Immature natural killer cell (primary cell): ENCODE measurements at places on chromosomes 7 and 10.

- H3K36me3 ChIP-seq, result no peaks in the 10 kb centered on the region
- no peak for DNase-seq
- H3K27me3 ChIP-seq, result no peaks in the 10 kb centered on the region
- H3K27ac ChIP-seq, result no peak overlapping the region
These were observed 80.1 kb downstream of the EMX2 start for GRCh38 chr10:117622471-117623184.

- no peak overlapping the region for H3K27ac ChIP-seq
- no peaks in the 10 kb centered on the region for H3K36me3 ChIP-seq
- no peaks in the 10 kb centered on the region for H3K4me1 ChIP-seq
- no peaks in the 10 kb centered on the region for H3K27me3 ChIP-seq
- no peak overlapping the region for H3K4me3 ChIP-seq
These were observed 17.1 kb downstream of the ST7 start for GRCh38 chr7:116970238-116970910.

DNA sequence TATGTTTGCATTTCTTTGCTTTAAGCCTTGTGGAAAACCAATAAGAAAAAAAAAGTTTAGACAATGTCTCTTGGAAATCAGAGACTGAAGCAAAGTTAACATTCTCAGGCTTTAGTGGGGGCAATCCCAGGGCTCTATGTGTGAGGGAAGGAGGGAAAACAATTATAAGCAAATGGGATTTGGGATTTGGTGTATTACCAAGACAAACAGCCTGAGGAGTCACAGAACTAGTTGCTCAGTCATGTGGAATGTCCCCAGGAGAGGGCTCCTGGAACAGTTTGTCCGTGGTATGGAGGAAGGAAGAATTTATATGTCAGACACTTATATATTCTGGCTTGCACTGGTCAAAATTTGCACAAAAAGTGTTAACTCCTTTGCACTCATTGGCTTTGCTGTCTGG is 562.9 kb upstream of the TPK1 start:
- H3K4me3 ChIP-seq, result no peak overlapping the region
- DNase-seq, result no peak
- no peaks in the 10 kb centered on the region for H3K27me3 ChIP-seq
- H3K27ac ChIP-seq, result no peak overlapping the region
- peaks cover 5% of the 10 kb centered on the region for H3K36me3 ChIP-seq

DNA sequence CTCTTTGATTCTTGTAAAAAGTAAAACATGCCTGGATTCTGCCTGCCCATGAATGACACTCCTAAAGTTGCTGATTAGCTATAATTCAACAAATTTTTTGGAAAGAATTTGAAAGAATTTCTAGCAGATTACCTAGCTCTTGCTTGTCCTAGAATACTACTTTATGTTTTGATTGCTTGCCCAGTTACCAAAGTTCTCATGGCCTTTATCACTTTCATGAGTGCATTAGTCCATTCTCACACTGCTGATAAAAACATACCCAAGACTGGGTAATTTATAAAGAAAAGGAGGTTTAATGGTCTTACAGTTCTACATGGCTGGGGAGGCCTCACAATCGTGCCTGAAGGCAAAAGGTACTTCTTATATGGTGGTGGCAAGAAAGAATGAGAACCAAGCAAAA is 1137.3 kb downstream of the SORCS1 start:
- no peak overlapping the region for H3K4me3 ChIP-seq
- no peaks in the 10 kb centered on the region for H3K27me3 ChIP-seq
- H3K36me3 ChIP-seq, result no peaks in the 10 kb centered on the region

DNA sequence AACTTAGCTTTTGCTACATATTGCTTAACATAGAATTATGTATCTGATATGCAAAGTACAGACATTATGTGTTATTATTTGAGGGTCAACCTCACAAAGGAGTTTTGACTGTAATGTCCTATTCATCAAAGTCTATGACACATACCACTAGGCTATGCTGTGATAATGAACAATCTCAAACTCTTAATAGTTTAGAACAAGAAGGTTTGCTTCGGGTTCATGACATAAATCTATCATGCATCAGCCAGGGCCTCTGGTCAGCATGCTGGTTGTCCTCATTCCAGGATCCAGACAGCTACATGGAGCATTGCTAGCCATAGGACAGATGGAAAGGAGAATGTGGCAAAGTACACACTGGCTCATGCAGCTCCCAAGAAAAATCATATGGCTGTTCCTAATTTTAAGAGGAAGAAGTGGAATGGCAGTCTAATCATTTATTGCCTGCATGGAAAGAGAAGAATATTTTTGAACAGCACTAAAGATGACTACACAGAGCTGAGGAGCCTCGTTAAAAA is 332.1 kb downstream of the GPR158 start:
- no peaks in the 10 kb centered on the region for H3K27me3 ChIP-seq
- H3K4me3 ChIP-seq, result no peak overlapping the region
- no peaks in the 10 kb centered on the region for H3K4me1 ChIP-seq
- H3K36me3 ChIP-seq, result no peaks in the 10 kb centered on the region
- no peak overlapping the region for H3K27ac ChIP-seq
- DNase-seq, result no peak

DNA sequence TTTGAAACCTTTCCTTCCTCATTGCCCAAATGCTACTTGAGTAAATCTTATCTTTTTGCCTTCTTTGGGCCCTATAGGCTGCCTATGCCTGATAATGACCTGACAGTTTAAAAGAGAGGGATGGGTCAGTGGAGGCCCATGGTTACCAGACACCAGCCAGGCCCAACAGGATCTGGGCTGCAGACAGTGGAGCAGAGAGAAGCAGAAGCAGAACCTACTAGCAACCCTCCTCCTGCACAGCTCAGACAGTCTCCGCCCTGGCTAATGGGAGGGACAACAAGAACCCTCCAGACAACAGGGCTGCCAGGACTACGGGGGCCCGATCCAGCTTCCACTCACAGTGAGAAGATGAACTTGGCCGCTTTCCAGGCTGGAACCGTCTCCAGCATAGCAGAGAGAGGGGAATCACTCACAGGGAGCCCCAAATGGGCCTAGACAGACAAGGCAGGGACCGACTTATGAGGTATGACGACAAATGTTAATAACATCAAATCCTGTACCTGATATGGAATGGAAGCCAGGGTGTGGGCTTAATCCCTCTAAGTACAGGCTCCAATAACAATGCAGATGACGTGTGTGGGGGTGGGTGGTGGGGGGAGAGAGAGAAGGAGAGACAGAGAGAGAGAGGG is 31.7 kb upstream of the DGKI start:
- H3K4me3 ChIP-seq, result no peak overlapping the region
- no peak overlapping the region for H3K27ac ChIP-seq
- DNase-seq, result no peak
- H3K27me3 ChIP-seq, result no peaks in the 10 kb centered on the region
- no peaks in the 10 kb centered on the region for H3K4me1 ChIP-seq
- peaks cover 40% of the 10 kb centered on the region for H3K36me3 ChIP-seq

- no peaks in the 10 kb centered on the region for H3K36me3 ChIP-seq
- peaks cover 19% of the 10 kb centered on the region for H3K4me1 ChIP-seq
- H3K27me3 ChIP-seq, result no peaks in the 10 kb centered on the region
- DNase-seq, result no peak
- no peak overlapping the region for H3K4me3 ChIP-seq
These were observed 46.7 kb downstream of the COL13A1 start for GRCh38 chr10:69848454-69848853.

DNA sequence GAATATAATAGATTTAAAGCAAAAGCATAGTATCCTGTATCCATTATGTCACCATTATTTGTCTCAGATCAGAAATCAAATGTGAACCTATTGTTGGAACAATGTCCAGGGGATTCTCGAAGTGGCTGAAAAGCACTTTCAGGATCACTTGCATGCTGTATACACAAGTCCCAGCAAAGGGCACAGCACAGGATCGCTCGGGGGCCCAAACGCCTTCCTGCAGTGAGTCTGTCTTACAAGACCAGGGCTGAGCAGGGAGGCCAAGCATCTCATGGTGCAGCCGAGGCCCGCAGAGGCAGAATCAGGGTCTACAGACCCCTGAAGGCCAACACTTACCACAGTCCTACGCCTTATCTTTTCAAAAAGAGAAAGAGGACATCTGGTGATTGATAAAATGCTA is 92.3 kb downstream of the TNS3 start:
- no peaks in the 10 kb centered on the region for H3K36me3 ChIP-seq
- H3K27me3 ChIP-seq, result peaks cover 2% of the 10 kb centered on the region
- H3K27ac ChIP-seq, result no peak overlapping the region

DNA sequence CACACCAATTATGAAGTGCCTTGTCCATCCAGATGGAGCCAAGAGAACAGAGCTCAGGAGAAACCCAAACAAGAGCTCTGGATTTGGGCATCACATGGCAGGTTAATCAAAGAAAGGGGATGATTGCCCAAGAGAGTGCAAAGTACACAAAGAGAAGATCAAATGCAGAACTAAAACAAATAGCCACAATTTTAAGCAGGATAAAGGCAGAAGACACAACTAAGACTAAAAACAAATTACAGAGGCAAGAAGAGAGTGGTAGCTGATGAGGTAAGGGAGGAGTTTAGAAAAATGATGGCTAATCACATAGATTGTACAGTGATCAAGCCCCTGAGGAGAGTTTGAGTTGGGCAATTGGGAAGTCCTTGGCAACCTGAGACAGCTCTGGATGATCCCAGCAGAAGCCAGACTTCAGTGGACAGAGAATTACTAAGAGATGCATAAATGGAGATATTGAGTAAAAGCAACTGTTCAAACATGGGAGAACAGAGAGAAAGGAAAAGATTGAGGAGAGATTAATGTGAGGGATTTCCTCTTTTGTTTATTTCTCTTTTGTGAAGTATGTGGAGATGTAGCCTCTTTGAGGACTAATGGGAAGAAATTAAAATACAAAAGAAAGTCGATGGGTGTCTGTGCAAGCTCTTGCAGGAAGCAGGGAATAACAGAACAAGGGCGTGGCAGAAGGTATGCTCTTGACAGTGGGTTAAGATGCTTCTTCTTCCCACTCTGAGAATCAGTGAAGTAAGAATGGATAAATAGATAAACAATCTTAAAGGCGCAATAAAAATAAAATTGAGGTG is 101.9 kb downstream of the LRRN3 start:
- no peaks in the 10 kb centered on the region for H3K27me3 ChIP-seq
- H3K36me3 ChIP-seq, result peaks cover 3% of the 10 kb centered on the region
- H3K4me1 ChIP-seq, result no peaks in the 10 kb centered on the region
- H3K4me3 ChIP-seq, result no peak overlapping the region
- DNase-seq, result no peak
- no peak overlapping the region for H3K27ac ChIP-seq

- DNase-seq, result no peak
- H3K4me1 ChIP-seq, result no peaks in the 10 kb centered on the region
- H3K36me3 ChIP-seq, result no peaks in the 10 kb centered on the region
- H3K4me3 ChIP-seq, result no peak overlapping the region
- no peaks in the 10 kb centered on the region for H3K27me3 ChIP-seq
These were observed 381.4 kb downstream of the DGKB start for GRCh38 chr7:14521183-14521582.

- H3K27me3 ChIP-seq, result peaks cover 2% of the 10 kb centered on the region
- peaks cover 28% of the 10 kb centered on the region for H3K36me3 ChIP-seq
- no peak overlapping the region for H3K27ac ChIP-seq
- no peak overlapping the region for H3K4me3 ChIP-seq
- H3K4me1 ChIP-seq, result peaks cover 7% of the 10 kb centered on the region
- no peak for DNase-seq
These were observed 27.5 kb downstream of the LOXL4 start for GRCh38 chr10:98240524-98240923.

DNA sequence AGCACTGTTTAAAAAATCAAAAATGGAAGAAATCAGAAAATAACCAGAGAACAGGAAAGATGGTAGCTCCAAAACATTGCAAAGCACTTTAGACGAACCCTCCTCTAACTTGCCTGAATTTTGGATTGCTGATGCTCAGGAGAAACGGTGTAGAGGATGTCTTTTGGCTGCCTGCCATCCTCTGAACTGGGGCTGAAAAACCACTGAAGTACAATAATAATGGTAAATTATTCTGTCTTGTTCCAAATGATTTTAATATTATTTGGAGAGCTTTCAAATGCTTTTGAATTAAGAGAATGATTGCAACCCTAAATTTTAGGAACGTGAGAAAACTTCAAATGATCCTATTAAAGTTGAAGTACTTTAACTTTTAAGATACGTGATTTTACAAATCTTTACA is 167.3 kb upstream of the SLC13A1 start:
- no peaks in the 10 kb centered on the region for H3K36me3 ChIP-seq
- H3K27me3 ChIP-seq, result peaks cover 1% of the 10 kb centered on the region
- H3K4me1 ChIP-seq, result no peaks in the 10 kb centered on the region
- H3K27ac ChIP-seq, result no peak overlapping the region
- no peak overlapping the region for H3K4me3 ChIP-seq
- DNase-seq, result no peak

- DNase-seq, result no peak
- H3K27me3 ChIP-seq, result no peaks in the 10 kb centered on the region
- H3K4me3 ChIP-seq, result no peak overlapping the region
- H3K27ac ChIP-seq, result no peak overlapping the region
These were observed 780.0 kb downstream of the SORCS1 start for GRCh38 chr10:106384496-106384895.

DNA sequence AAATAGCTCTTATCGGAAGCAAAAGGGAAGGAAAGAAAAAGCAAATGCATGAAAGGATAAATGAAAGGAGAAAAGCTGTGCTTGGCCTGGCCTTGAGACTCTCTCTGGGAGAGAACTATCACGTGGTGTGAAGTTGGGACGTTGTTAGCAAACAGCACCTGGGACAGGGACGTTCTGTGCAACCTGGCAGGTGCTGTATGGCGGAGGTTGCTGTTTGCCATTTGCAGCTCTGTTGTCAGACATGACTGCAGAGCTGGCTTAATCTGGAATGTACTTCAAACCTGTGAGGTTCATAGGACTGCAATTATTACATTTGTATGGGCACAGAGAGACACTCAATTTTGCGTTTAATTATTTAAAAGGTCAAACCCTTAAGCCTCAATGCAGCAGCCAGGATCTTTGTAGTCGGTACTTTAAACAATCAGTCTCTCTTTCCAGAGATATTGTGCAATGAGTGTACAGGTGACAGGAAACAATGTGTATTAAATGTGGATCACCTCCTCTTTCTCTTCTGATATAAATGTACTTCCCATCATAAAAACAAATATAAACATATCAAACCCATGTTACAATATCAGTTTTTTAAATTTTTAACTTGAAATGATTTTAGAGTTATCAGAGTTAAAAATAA is 800.5 kb upstream of the KCND2 start:
- no peaks in the 10 kb centered on the region for H3K4me1 ChIP-seq
- H3K36me3 ChIP-seq, result no peaks in the 10 kb centered on the region
- H3K27me3 ChIP-seq, result no peaks in the 10 kb centered on the region
- DNase-seq, result no peak
- H3K4me3 ChIP-seq, result no peak overlapping the region

GRCh38 chr10:33501161-33501560 is 166.7 kb upstream of the NRP1 start:
- H3K4me3 ChIP-seq, result no peak overlapping the region
- DNase-seq, result no peak
- H3K36me3 ChIP-seq, result no peaks in the 10 kb centered on the region
- peaks cover 4% of the 10 kb centered on the region for H3K27me3 ChIP-seq
- H3K27ac ChIP-seq, result no peak overlapping the region

- DNase-seq, result peak; percentile 65
- H3K27me3 ChIP-seq, result peaks cover 28% of the 10 kb centered on the region
- H3K36me3 ChIP-seq, result peaks cover 16% of the 10 kb centered on the region
- peak overlapping the region; percentile 99 for H3K27ac ChIP-seq
- peak overlapping the region; percentile 98 for H3K4me3 ChIP-seq
These were observed 147.3 kb downstream of the CELF2 start for GRCh38 chr10:11164803-11165590.

- peaks cover 20% of the 10 kb centered on the region for H3K4me1 ChIP-seq
- H3K4me3 ChIP-seq, result no peak overlapping the region
- H3K27ac ChIP-seq, result no peak overlapping the region
- no peak for DNase-seq
These were observed 276.8 kb upstream of the PFKP start for GRCh38 chr10:2790396-2791188.
